ENCODE measurements at places on chromosomes 16 and 17.
A peak's percentile ranks its signal among the peaks of the same experiment; 100 is the strongest.

GRCh38 chr17:76538281-76538931 is 897 bp upstream of the CYGB start:
- DNase-seq = no peak

- no peak for DNase-seq
Observed at GRCh38 chr17:79006794-79007503, 2.6 kb downstream of the CANT1 start.

GRCh38 chr17:80025140-80025539 is 10.5 kb downstream of the TBC1D16 start:
- no peak for DNase-seq

DNA sequence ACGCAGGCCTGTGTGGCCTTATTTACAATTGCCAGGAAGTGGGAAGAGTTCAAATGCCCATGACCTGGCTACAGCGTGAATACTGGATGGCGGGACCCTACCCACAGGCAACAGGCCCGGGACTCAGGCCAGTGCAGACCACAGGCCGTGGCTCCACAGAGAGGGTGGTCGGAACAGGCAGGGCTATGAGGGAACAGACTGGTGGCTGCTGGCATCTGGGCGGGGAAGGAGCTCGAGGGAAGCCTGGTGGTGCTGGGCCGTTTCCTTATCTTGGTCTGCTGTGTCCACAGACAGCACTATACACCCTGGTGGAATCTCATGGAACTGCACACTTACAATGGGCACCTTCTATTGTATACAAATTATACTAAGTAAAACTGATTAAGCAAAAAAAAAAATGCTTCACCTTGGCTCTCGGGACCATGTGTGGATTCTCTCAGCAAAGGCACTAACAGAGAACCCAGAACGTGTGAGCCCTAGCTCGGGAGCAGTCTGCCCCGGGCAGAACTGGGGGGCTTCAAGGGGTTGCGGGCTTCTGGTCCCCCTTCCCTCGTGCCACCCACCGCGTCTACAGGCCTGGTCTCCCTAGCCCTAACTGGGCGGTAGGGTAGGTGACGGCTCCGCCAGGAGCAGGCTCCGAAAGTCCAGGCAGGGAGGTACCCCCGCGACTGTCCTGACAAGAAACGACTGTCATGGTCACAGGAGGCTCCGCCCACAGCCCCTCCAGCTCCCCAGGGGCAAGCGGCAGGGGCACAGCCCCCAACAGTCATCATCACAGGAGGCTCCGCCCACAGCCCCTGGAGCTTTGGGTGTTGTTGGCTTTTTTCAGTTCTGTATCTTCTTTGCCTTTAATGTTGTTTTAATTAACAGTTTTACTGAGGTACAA is 21.8 kb downstream of the CEP131 start:
- no peak for DNase-seq

DNA sequence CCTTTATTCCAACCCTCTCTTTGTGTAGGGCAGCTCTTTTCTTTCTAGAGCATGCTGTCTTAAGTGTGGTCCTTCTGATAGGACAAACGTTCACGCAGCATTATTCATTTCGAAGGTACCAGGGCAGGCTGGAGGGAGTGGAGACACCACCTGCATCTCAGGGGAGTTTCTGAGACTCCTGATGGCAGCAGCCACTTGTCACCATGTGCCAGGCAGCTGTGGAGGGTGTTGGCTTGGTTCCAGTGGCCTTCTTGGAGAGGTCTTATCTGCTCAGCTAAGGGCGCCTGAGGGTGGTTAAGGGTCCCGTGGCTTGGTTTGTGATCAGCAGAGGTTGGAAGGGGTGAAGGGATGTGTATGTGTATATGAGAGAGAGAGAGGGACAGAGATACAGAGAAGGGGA is 257.1 kb upstream of the EEF2KMT start:
- no peak for DNase-seq

- DNase-seq = no peak
Observed at GRCh38 chr16:67663151-67663876, 2.6 kb downstream of the PARD6A start.

DNA sequence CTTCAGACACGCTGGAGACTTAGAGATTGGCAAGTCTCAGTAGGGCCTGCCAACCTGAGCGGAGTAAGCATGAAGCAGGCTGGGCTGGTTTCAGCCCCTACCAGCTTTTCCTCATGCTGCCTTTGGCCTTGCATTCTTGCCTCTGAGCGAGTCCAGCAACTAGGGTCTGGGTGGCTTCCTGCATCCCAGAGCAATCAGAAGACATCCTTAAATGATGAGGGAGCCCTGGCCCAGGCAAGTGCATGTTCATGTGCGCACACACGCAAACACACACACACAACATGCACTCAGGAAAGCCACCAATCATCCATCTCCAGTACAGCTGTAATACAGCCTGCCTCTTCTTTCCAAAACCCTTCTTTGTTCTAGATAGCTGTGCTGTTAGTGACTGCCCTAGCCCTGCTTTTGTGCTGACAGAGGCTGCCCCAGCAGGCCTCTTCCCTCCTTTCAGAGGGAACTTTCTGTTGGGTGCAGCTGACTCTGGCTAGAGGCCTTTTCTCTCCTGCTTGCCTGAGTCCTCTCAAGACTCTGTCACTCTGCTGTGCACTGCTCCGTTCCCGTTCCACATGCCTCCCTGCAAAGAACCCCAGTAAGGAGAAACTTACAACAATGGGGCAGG is 30.7 kb upstream of the TBX2 start:
- no peak for DNase-seq

DNA sequence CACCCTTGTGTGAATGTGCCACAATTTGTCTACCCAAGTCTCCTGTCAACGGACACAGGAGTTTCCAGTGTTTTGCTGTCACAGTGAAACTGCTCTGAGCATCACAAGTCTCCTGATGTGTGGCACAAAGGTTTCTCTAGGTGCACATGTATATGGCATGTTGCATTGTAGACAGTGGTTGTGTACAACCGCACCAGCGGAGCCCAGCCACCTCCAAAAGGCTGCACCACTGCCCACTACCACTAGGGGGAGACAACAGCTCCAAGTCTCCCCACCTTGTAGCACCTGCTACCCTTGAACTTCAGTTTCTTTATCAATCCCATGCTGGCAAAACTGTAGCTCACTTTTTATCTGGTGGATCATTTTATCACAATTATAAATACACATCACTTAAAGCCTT is 95.5 kb upstream of the ZNF469 start:
- no peak for DNase-seq

DNA sequence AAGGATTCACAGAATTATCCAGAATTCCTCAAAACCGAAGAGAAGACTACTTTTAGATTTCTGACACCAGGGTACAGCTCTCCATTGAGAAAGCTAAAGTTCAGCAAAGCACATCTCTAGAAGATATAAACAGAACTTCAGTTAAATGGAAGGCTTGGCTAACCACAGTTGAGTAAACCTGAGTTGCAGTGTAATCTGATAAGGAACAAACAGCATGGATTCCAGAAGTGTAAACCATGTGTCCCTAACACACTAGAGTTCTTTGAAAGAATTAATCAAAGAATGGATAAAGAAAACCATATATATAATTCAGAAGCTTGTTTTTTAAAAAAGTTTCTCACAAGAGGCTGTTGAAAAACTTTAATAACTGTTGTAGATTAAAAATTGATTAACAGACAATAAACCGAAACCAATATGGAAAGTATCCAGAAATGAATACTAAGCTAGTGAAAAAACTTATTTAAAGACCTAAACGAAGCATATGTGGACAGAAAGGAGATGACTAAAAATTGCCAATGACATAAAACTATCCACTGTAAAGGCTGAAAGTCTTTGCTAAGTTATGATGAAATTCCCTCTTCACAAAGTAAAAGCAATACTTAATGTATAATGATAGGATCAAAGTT is 4.3 kb downstream of the RNF43 start:
- DNase-seq = no peak

DNA sequence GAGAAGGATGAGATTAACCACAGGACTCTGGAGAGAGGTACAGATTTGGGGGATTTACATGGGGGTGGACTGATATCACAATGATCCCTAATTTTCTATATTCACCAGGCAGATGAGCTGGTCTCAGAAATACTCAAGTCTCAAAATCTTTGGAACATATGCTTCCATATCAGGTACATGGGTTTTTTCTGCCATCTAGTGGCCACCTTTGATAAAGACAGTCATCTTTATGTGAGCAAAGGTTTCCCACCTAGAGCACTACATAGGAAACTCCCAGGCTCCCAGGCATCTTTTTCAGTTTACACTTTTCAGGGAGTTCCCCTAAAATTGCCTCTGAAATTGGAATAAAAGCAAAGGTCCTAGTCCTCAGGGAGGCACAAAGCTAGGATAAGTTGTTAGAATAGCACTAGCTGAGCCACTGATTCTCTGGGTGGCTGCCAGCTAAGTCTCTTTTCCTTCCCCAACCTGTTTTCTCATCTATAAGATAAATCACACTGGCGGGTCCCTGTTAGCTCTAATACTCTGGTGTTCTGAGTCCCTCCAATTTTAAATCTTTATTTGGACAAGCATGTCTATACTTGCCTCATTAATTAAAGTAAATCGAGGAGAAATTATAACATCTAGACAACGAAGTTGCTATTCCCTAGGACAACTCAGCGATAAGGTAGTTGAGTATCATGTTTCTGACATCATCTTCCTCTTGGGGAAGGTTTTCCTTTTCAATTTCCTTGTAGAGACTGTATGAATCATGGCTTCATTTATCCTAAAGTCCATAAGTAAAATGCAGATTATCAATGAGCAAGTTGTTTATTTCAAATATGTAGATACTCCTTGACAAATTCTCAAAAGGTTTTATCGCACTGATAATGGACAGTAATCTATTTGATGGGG is 19.0 kb upstream of the MON1B start:
- peak; percentile 31 for DNase-seq

GRCh38 chr16:11016993-11017392 is 72.6 kb downstream of the CLEC16A start:
- no peak for DNase-seq

- no peak for DNase-seq
Observed at GRCh38 chr16:1309888-1310831, 724 bp downstream of the UBE2I start.

GRCh38 chr17:74011966-74012365 is 191.5 kb upstream of the RPL38 start:
- no peak for DNase-seq

DNA sequence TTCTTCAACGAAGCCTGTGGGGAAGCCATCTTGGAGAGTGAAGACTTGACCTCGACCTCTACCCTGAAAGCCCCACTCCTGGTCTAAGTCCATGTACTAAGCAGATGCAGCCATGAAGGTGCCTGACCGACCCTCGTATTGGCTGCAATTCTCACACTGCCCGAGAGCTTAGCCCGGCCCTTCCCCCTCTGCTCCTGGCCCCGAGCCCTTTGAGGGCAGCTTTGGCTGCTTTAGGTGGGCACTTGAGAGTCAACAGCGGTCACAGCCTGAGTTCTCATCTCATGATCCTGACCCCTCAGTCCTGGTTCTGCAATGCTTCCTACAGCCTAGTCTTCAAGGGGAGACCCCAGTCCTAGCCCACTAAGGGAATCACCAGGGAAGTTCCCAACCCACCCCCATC is 35.9 kb downstream of the SRL start:
- no peak for DNase-seq

DNA sequence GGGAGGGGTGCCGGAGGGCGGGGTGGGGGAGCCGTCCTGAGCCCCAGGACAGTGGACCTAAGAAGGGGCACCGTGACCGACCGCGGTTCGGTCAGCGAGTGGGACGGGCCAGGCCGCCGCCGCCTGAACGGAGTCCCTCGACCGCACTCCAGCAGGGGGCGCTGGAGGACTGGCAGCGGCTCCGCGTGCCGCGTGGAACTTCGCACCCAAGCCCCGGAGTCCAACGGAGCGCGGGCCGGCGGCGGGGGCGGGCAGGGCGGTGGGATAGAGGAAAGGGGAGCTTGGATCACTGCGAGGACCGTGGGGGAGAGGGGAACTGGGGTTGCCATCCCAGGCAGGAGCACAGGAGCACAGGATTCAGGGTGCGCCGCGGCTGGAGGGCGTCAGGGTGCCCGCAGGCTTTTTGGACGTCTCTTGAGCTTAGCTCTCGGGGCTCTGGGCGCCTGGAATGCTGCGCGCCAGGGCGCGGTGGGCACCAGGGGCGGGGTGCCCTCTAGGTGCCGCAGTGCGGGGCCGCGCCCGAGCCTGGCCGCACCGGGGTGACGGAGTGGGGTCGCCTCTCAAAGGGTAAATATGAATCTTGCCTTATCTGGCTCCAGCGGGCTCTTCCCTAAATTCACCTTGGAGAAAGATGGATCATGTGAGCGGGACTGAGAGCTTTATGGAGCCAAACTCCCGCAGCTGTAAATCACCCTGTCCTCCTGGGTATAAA is 379 bp upstream of the OTOP2 start:
- no peak for DNase-seq

DNA sequence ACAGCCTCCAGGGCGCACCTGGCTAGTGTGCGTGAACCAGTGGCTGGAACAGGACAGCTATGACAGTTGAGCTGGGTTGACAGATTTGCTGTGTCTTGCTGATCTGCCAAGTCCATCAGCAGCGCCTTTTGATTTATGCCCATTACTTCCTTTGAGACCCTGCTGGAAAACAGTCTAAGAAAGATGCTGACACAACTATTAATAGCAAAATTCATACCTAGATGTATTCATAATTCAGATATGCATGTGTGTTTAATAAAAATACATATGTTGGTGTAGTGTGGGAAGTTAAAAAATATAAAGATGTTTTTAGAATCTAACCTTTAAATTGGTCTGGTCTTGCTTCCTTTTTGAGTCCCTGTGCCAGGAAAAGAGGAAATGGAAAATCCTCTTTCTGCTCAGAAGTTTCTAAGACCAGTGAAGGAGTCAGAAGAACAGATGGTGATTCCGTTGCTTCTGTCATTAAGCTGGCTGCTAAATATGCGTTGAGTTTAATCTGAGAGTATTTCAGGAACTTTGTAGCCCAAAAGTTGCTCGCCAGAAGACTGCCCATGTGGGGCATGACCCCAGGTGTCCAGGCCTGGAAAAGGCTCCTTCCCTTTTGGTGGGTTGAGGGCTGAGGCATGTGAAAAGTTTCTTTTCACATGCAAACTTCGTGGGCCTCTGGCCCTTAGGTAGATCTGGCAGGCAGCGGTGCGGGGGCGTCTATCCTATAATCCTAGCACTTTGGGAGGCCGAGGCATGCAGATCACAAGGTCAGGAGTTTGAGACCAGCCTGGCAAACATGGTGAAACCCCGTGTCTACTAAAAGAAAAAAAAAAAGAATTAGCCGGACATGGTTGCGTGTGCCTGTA is 40.0 kb upstream of the ENDOV start:
- no peak for DNase-seq

DNA sequence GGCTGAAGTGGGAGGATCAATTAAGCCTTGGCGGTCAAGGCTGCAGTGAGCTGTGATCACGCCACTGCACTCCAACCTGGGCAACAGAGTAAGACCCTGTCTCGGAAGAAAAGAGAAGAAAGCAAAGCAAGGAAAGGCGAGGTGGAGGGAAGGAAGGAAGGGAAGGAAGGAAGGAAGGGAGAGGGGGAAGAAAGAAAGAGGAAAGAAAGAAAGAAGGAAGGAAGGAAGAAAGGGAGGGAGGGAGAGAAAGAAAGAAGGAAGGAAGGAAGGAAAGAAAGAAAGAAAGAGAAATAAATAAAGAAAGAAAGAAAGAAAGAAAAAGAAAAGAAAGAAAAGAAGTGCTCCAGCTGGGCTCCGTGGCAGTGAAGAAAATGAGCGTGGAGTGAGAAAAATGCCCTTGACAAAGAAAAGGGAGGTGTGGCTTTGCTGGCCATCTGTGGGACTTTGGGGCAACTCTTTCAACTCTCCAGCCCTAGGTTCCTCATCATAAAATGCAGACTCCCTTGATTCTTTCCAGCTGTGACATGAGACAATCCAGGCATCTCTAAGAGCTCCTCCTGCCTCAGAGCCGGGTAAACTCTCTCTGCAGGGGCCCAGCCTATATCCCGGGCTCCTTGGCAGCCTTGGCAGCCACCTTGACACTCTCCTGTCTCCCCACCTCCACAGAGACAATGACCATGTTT is 2.4 kb downstream of the GSDMA start:
- DNase-seq = no peak

GRCh38 chr17:5694551-5694950 is 110.2 kb upstream of the NLRP1 start:
- no peak for DNase-seq

Data from HS-27A (cell line).